ENCODE measurements at places on chromosomes 2 and 18.

DNA sequence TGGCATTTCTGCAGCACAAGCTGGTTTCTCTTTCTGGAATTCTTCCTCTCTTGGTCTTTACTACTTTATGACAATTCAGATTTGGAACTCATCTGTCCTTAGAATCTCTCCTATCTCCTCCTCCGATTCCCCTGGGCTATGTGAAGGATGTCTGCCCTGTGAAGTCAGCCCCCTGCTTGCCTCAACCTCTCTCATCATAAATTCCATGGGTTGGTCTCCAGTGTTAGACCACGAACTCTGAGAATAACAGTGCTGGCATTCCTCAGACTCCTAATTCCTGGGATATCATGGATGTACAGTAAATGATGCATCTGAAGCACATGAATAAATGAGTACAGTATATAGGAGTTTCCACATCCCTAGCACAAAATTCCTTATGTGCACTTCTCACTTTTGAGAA, 21.0 kb upstream of the CYRIA start:
- DNase-seq: no peak

- DNase-seq: no peak
Observed at GRCh38 chr2:230327418-230328154, 593 bp downstream of the SP140L start.

- no peak for DNase-seq
Observed at GRCh38 chr2:71474116-71474743, 20.9 kb downstream of the DYSF start.

DNA sequence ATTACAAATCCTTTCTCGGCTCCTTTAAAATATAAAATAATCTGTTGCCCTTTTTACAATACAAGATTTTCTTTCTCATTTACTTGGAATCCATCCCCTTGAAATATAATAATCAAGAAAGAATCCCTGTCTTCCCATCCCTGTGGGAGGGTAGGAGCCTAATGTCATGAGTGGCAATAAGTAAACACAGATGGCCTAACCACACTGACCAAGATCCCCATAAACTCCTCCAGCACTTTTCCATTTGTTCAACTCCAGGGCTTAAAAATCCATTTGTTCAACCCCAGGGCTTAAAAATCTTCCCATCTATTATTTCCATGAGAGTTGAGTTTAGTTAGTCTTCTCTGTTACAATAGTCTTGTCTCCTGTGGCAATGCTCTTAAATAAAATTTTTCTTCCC, 297.6 kb downstream of the CDH7 start:
- no peak for DNase-seq

DNA sequence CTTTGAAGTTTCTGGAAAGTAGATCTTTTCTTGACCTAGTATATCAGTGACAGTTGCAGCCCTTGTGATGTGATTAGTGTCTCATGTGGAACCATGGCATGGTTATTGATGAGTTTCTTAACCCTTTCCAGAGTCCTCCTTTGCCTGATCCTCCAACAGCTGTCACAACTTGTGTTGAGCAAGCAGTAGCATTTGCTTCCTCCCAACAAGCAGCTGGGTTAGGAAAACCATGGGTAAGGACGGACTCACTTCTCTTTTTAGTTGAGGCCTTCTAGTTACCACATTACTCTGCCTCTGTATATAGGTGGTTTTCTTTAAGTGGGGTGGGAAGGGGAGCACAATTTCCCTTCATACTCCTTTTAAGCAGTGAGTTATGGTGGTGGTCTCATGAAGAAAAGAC, 96.3 kb downstream of the XRCC5 start:
- DNase-seq: no peak

GRCh38 chr2:220703279-220703678, 868.8 kb downstream of the EPHA4 start:
- DNase-seq: no peak

DNA sequence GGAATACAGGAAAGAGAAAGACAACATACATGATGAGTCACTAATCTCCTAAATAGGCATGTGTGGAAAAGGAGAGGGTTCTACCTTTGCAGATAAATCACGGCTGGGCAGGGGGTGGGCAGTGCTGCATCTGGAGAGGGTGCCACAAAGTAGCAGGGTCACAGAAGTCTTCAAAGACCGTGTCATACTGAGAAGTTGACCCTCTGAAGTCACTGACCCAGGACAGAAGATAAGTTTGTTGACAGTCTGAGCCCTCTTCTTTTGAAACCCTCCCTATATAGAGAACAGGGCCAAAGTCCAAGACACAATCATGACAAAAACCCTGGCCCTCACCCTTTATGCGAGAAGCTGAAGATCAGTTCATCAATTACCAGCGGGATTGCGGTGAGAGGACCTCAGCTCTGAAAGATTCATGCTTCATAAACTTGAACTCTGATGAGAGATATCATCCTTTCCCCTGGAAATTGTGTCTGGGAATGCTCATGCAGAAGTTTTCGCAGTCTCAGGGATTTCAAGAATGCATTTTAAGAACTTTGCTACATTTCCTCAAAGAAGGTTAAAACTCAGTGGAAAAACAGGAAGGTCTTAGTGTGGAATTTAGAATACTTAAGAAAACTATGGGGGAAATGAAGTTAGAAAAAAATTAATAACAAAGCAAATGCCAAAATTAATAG, 129.5 kb downstream of the FAM124B start:
- no peak for DNase-seq

DNA sequence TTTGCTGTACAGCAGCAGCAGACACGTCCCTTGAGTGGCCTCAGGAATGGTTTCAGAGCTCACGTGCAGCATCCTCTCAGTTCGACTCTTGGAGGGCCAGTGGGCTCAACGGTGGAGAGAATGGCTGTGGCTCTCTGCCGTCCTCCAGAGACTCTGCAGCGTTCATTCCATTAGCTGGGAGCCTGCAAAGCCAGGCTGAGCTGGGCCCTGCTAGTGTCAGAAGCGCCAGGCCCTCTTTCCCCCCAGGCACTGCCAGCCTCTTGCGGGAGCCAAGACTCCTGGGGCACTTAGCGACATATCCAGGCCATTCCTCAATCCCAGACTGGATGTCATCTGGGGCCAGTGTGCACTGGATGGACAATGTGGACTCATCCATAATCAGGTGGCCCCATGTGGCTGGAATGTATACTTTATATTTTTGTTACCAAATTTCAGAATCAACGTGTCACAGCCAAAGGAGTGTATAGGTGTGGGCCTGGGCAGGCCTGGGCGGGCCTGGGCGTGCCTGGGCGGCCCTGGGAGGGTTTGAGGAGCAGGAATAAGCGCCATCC, 125.1 kb upstream of the EPAS1 start:
- DNase-seq: no peak

GRCh38 chr18:8812631-8813030, 107.3 kb downstream of the MTCL1 start:
- DNase-seq: no peak

DNA sequence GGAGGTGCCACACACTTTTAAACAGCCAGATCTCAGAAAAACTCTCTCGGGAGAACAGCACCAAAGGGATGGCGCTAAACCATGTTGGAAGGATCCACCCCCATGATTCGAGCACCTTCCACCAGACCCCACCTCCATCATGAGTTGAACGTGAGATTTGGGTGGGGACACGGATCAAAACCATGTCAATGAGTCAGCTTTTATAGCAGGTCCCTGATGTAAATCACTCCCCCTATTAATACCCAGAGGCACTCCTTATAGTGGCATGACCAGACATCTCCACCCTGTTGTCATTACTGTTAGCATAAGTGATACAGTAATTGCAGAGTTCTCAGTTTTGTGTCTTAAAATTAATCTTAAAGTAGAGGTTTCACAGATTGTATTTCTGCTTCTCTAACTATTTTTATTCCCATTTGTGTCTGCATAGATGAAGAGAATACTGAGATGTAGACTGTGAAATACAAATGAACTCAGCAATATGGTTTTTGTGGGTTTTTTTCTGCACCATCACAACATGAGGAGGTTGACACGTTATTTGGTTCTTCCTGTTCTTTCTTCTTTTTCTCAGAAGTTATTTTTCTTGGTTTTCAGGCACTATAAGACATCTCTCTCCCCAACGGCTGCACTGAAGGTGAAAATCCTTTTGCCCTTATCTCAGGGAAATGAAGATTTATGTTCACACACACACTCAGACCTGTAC, 218.2 kb downstream of the ARL4C start:
- DNase-seq: no peak

DNA sequence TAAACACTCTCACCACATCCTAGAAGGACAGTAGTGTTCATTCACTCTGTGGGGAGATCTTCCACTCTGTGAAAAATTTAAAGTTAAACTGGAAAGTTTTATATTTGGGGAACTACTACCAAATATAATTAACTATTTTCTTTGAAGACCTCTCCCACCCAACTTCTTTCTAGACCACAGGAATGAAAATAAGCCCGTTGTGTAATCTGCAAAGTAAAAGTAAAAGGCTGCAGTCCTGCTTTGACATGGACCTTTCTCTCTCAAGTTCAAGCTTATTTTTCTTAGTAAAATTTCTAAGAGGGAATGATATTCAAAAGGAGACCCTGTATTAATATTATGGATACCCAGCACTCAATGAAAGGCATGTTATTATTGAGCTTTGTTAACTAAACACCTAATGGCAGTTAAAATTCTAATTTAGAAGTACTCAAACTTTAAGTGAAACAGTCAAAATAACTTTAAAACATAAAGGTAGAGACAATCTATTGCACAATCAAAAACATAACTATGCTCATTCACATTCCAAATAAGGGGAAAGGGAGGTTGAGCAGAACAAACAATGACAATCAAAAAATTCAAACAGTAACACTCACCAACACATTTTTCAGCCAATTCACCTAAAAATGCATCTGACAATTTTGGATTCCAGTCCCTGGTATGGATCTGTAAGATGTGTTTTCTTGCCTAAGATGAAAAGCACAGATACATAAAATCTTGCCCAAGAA, 98.5 kb downstream of the ATAD2B start:
- DNase-seq: no peak

DNA sequence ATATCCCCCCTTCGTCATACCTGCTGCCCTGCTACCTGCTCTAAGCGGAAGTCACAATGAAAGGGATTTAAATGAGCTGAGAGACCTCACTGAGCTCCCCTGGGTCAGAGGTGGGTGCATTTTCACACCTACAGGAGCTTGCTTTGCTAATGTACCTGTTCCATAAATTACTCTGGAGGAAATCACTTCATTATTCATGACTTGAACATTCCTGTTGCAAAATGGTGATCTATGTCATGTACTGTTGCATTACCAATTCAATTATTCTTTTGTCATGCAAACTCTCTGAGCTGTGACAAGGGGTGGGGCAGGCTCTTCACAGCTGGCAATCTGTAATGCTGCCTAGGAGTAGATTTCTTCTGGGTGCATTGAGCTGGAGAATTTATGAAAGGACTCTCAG, 761.3 kb downstream of the TSN start:
- DNase-seq: no peak

- peak; percentile 74 for DNase-seq
Observed at GRCh38 chr2:74919827-74920226, 38.6 kb upstream of the POLE4 start.

GRCh38 chr2:241314226-241315092, 1.0 kb downstream of the HDLBP start:
- no peak for DNase-seq

DNA sequence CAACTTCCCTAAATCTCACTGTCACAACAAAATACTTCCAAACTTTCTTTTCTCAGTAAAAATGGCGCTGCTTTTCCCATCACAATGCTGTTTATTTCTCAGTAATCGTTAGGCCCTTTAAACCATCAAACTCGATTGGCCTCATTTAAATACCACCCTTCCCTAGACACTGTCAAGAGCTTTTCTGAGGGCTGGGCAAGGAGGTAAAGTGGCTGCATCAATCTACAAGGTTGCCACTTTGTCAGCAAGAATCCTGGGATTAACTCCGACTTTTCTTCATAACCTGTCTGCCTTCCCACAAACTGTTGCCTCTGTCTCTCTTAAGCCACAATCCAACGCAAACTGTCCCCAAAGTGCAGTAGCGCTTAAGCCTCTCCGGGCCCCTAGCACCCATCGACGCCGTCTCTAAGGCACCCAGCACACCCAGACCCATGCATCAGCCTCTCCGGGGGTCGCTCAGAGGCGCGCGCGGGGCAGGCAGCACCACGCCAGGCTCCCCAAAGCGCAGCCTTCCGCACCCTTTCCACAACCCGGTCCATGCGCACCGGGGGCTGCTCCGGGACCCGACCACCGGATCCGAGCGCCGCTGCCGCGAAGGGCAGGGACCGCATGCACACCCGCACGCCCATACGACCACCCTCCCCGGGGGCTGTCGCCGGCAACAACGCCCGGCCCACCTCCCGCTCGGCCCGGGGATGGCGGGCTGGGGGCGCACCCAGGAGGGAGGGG, 683 bp downstream of the MBOAT2 start:
- DNase-seq: peak; percentile 4

DNA sequence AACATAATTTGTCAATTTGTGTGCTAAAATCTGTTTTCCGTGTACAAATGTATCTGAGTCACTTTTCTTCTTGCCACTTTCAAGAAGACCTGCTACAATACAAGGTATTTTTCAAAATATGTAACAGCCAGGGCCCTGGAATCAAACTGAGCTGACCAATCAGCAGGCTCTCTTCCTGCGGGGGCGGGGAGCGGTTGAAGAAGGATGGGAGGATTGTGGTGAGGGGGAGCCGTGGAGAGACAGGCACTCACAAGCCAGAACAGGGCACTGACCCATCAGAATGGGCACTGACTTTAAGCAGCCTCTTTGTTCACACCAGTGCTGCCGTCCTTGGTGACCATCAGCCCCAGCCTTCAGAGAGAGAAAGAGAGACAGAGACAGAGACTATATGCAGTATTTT, 40.6 kb upstream of the CCNYL1 start:
- DNase-seq: no peak

DNA sequence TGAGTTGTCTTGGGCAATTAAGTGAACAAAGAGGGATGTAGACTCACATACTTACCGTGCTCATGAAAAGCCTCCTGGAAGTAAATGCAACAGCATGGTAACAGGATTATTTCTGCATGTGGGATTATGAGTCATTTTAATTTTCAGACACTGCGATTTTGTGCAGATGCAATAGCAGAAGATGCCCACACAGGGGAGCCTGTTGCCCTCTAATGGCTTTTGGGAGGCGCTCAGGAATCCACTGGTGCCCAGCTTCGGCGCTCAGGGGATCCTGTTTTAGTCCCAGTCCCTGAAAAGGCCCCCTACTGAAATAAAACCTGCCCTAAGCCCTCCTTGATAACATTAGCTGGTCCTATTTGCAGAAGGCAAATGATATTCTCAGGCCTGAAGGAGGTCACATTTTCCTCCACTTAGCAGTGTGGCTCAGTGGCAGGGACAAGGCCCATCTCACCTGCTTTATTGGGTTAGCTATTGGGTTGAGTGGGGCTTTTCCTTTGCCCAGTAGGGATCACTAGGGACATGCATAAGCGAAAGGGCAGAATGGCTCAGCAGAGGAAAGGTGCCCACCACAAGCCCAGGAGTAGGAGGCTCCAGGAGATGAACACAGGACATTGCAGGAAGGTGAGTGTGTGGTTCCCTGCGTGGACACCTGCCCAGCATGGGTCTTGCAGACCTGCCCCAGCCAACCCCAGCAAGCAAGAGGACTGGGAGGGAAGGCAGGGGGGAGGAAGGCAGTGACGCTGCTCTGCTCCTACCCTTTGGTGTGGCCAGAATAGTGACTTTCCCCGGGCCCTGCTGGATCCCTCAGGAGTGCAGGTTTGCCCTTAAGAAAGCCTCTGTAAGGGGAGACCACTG, 26.5 kb upstream of the KCNS3 start:
- DNase-seq: no peak
